A549 (cell line): ENCODE measurements at places on chromosomes 12 and 14.

GRCh38 chr12:112350593-112351592 lies 31.3 kb downstream of the HECTD4 start:
- no peak for DNase-seq

DNA sequence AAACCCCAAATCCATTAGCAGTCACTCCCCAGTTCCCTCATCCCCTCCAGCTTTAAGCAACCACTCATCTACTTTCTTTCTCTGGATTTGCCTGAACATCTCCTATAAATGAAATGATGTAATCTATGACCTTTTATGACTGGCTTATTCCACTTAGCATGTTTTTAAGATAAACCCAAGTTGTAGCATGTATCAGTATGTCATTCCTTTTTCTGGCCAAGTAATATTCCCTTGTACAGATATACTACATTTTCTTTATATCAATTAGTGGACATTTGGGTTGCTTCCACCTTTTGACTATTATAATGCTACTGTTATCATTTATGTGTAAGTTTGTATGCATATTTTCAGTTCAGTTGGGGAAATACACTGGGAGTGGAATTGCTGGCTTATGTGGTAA lies 83.4 kb downstream of the TESC start:
- DNase-seq = no peak

- DNase-seq = no peak
Measured at GRCh38 chr12:109432431-109432830, 44.7 kb downstream of the KCTD10 start.

GRCh38 chr12:12719496-12719895 lies 2.3 kb downstream of the CDKN1B start:
- DNase-seq = peak; percentile 29

DNA sequence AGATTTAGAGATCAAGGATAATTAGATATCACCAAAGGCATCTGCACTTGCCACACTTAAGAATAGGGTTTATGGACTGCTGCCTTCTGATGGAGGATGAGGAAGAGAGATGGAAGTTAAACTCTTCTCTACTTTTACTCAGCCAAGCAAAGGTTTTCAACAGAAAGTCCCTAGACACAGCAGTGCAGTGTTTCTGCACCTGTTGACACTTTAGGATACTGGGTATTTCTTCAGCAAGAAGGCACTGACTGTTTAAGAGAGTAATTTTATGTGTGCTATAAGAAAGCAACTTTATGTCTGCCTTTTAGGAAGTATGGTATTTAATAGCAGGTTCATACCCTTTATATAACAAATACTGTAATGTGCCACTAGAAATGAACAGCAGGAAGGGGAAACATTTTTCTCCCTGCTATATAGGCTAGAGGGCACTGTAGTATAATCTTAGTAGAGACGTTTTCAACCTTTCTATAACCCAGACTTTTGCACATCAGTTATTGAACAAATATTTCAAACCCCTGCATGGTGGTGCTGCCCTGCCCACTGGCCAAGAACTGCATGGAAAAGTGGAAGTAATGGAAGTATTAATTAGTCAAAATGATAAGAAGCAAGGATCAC lies 225.0 kb upstream of the GRIP1 start:
- no peak for DNase-seq

- peak; percentile 97 for DNase-seq
Measured at GRCh38 chr14:81533536-81534343, at the start of gene SEL1L. TSS of gene SEL1L (minus strand) at chr14:81533853. CDS start at chr14:81533744, 109 bp downstream.

DNA sequence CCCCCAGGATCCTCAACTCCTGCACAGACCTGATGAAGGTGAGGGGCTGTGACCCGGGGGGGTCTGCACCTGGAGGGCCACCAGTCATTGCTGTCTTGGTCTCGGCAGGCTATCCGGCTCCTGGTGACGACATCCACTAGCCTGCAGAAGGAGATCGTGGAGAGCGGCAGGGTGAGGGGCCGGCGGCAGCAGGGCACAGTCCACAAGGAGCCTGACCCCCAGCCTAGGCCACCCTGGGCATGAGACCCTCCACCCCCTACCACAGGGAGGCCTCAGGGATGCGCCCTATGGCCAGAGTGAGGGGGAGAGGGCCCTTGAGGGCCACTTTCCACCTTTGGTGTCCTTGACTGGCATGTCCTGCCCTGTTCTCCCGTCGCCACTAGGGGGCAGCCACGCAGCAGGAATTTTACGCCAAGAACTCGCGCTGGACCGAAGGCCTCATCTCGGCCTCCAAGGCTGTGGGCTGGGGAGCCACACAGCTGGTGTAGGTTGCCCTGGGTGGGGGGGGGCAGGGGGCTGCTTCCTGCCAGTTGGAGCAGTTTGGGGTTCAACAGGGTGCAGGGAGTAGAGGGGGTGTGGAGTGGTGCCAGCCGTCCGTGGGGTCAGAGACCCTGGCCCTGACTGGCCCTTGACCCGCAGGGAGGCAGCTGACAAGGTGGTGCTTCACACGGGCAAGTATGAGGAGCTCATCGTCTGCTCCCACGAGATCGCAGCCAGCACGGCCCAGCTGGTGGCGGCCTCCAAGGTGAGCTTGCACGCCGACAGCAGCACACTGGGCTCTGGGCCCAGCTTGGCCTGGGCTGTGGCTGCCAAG lies 25.0 kb downstream of the HIP1R start:
- peak; percentile 83 for DNase-seq

- DNase-seq = no peak
Measured at GRCh38 chr12:46553911-46554310, 181.3 kb upstream of the SLC38A2 start.

- no peak for DNase-seq
Measured at GRCh38 chr14:105273062-105273461, 24.7 kb downstream of the BTBD6 start.

GRCh38 chr14:69287098-69288010 lies 27.4 kb downstream of the GALNT16 start:
- DNase-seq = no peak

- DNase-seq = no peak
Measured at GRCh38 chr12:124227951-124228711, 66.8 kb upstream of the RFLNA start.

DNA sequence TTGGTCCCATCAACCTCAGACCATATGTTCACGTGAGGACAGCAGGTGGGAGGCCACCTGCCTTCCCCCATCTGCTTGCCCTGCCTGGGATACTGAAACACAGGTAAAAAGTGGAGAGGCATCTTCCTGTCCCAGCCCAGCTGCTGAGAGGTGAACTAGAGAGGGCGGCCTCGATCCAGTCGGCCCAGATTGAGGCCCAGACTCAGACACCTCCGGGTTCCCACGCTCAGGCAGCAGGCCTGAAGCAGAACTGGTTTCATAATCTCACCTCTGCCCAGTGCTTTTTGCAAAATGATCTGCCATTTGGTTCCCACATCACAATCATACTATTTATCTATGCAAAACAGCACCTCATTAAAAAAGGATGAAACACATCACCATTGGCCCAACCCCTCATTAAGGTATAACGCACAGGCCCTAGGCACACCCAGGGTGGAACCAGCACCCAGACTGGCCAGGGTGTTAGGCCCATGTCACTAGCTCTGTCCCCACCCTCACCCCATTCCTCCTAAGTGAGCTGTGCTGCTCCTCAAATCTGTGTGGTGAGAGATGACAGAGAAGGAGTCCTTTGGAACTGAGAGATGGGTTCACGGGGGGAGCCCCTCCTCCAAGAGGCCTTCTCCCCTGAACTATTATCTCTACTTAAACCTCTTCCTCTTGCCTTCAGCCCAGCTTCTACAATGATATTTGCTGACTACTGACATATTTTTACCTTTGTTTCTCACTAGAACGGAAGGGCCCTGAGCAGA lies 81.1 kb downstream of the ZFP36L1 start:
- no peak for DNase-seq

GRCh38 chr12:117218149-117218548 lies 27.9 kb upstream of the FBXO21 start:
- DNase-seq = no peak
